NCI-H1105 treated with DMSO at 0.1 percent for 48 hours (cell line): ENCODE measurements at places on chromosomes 6 and 20.

GRCh38 chr20:50772420-50773185, 22.3 kb upstream of the BCAS4 start:
- DNase-seq, result no peak

- DNase-seq, result peak; percentile 43
These were observed 33.4 kb upstream of the SLC22A1 start for GRCh38 chr6:160088069-160088783.

GRCh38 chr20:22285555-22285954, 298.8 kb downstream of the FOXA2 start:
- no peak for DNase-seq

DNA sequence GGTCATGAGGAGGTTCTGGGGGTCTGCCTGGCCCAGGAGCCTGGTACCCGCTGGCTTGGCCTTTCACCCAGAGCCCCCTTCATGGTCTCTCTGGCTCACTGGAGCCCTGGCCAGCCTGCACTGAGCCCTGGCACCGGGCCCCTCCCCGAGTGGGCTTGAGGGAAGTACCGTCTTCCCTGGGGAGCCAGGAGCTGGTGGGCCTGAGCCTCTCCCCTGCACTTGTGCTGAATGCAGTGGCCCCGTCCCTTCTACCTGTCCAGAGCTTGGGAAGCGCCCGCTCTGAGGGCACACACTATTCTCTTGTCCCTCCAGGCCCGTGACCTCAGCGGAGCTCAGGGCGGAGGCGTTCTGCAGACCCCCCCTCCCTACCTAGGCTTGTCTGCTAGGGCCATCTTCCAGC, 62.2 kb downstream of the TCP11 start:
- no peak for DNase-seq
